ENCODE measurements at places on chromosomes 4 and X. TPM values are rescaled to one million over a fixed set of nuclear protein-coding genes. Genes with fewer than 3 reads are reported as not detected.

Gene FTSJ1
- polyA plus RNA-seq = 30.6 TPM

Gene ADH6
- polyA plus RNA-seq = 39.2 TPM

Gene VSIG4
- 15.9 TPM for polyA plus RNA-seq

Gene STATH
- not detected for polyA plus RNA-seq

Gene PTTG2
- not detected for polyA plus RNA-seq

Gene IQCM
- polyA plus RNA-seq = not detected

GRCh38 chr4:592825-593520 is 16.9 kb upstream of the TMEM271 start:
- DNase-seq = no peak

GRCh38 chrX:116756958-116757357 is 294.2 kb upstream of the CT83 start:
- no peak for DNase-seq

DNA sequence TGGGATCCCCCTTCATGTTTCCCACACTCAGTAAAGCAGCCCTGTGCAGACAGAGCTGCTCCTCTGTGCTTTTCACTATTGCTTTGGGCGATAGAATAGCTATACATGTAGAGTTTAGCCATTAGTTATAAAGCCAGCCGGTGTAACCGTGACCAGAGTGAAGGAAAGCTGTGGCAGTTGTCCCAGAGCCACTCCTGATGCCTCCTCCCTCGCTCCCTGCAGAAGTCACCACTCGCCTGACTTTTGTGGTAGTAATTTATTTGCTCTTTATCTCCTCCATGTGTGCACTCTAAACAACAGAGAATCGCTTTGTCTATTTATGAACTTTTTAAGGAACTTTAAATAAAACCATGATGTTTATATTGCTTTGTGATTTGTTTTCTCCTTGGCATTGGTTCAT is 41.8 kb upstream of the WWC2 start:
- DNase-seq = no peak

DNA sequence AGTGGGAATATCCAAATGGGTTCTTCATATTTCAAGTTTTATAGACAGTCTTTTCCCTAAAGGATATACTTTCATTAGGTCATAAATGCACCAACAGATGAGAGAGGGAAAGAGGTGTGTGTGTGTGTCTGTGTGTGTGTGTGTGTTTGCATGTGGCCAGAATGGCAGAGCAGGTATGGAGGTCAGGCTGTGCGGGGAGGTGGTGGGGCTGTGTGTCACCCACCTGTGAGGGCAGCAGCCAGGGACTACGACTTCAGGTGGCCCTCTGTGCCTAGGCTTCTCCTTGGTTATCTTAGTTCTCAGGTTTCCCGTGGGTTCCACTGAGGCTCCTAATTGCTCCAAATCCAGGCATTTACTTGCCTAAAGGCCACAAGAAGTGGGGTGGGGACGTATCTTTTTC is 14.6 kb downstream of the HAND2 start:
- no peak for DNase-seq

GRCh38 chr4:1168191-1169101 is 3.9 kb downstream of the SPON2 start:
- no peak for DNase-seq

GRCh38 chr4:101707596-101707995 is 82.9 kb upstream of the BANK1 start:
- DNase-seq = no peak

GRCh38 chrX:150408561-150408960 is 45.4 kb downstream of the MAMLD1 start:
- DNase-seq = no peak

DNA sequence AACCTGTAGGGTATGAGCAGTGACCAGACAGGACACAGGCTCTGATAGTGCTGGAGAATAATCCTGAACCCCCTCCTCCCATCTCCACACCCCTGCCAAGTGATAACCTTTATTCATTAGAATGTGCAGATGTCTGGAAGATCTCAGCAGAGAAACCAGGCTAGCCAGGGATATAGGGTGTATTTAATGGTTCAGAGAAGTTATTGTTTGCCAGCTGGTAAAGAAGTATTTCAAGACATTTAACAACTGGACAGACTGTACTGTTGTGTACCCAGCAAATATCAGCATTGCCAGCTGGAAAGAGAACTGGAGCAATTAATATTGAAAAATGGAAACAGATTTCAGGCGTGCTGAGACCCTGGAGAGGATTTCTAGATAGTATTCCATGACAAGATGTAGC is 94.5 kb downstream of the RASGEF1B start:
- no peak for DNase-seq

DNA sequence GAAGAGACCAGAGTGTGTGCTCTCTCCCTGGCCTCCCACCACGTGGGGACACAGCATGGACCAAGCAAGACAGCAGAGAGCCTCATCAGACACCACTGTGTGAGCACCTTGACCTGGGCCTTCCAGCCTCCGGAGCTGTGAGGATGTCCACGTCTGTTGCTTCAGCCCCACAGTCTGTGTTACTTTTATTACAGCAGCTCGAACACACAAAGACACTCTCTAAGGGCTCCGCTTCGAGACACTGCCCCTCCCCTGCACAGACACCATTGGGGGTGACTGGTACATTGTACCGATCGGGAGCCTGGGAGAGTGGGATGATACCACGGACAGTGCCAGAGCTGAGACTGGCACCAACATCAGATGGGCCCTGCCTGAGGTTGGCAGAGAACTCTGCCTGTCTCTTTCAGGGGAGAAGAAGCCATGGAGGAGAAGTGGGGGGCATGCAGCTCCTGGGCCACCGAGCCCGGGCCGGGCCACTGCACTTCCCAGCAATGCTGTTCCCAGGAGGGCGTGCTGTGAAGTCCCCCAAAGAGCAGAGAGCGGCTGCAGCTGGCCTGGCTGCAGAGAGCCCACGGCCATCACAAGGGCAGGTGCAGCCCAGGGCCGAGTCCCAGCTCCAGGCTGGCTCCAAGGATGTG is 48.1 kb upstream of the HMX1 start:
- peak; percentile 13 for DNase-seq

- DNase-seq = no peak
Observed at GRCh38 chr4:20612313-20612712, 87.9 kb upstream of the PACRGL start.

DNA sequence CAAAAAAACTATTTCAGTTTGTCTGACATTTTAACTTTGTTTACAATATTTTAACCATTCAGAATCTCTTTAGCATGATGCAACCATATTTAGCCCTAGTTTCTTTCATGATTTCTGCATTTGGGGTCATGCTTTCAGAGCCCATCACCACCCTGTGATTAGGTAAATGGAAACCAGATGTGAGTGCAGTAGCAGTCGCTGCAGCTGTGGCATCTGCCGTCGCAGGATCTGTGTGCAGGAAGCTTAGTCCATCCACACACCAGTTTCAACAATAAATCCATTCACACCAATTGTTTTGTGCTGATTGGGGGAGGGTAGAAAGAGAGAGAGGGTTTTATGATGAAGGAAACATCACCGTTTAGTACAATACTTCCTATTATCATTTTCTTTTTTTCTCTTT is 130.5 kb downstream of the CPEB2 start:
- no peak for DNase-seq

GRCh38 chr4:87802858-87803257 is 3.5 kb downstream of the IBSP start:
- DNase-seq = no peak

DNA sequence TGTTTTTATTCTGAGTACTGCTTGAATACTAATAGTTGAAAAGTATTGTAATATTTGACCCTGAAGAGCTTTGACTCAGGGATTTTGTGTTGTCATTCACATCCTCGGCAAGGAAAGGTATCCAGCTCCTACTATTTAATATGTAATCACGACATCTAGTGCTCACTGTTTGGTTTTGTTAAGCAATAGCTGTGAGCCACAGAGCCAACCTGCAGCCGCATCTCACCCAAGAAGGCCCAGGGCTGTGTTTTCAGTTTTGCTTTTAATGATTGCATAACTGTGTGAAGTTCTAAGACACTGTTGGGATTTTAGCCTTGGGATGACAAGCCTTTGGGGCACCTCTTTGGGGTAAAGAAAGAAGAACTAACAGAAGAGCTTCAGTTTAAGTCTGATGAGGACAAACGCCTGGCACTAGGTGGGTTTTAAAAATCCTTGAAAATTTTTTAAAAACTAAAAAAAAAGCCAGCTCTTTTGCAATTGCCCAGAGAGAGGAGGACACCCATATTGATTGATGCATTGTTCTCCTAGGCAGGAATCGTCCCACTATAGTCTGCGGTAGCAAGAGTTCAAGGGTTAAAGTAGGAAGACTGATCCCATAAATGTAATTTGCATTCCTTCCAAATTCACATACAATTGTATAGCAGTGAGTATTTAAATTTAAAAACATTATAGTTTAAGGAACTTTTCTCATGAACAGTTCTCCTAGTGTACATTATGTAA is 157.8 kb downstream of the RELL1 start:
- DNase-seq = no peak

- DNase-seq = no peak
Observed at GRCh38 chrX:46803140-46803539, 33.7 kb upstream of the RP2 start.

DNA sequence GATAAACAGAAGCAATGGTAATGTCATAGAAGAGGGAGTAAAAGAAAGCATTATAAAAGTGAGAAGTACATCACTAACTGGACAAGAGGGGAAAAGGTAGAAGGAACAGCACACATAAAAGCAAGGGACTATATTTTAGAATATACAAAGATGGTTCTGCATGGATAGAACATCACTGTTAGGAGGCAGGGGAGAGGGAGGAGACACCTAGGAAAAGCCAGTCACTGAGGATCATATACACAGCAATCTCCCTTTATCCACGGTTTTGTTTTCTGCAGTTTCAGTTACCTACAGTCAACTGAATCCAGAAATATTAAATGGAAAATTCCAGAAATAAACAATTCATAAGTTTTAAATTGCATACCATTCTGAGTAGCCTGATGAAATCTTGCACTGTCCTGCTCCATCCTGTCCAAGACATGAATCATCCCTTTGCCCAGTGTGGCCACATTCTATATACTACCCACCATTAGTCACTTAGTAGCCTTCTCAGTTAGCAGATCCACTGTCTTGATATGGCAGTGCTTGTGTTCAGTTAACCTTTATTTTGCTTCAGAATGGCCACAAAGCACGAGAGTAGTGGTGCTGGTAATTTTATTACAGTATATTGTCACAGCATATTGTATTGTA is 74.2 kb downstream of the PPA2 start:
- DNase-seq = no peak

- DNase-seq = no peak
Observed at GRCh38 chr4:78379040-78379439, 172.5 kb upstream of the ANXA3 start.

- DNase-seq = no peak
Observed at GRCh38 chr4:42391981-42392380, 5.3 kb upstream of the SHISA3 start.

GRCh38 chr4:108833046-108833445 is 70.2 kb upstream of the ETNPPL start:
- no peak for DNase-seq

DNA sequence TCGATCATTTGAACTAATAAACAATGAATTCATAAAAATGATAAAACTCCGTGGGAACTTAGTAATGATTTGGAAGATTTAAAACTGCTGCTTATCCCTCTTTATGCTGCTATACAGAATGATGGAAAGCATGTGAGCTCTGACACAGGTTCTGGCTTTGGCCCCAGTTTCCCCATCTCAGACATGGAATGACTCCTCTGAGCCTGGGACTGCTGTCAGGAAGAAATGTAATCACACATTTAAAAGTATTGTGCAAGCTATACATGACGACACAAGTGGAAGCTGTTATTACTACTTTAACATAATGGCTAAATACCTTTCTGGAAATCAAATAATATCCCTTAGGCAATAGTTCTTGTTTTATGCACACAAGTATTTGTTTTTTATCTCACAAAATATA is 161.7 kb downstream of the DCHS2 start:
- no peak for DNase-seq

GRCh38 chr4:137804906-137805495 is 272.7 kb upstream of the PCDH18 start:
- no peak for DNase-seq

- DNase-seq = no peak
Observed at GRCh38 chr4:67393699-67394281, 151.5 kb downstream of the CENPC start.

DNA sequence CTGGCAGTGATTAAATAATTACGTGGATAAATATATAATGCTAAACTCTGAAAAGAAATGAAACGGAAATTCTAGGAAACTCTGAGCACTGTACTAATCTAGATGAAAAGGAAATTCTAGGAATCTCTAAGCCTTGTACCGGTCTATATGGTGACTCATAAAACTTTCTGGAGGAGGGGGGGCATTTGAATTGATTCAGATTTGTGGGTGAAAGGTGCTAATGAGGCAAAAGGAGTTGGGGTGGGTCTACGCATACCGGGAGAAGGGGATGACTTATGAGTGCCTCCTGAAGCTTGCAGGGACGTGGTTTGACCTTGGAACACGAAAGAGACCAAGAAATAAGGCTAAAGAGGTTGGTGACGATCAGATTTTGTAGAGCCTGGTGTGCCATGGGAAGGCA is 151.7 kb upstream of the CASK start:
- no peak for DNase-seq

- DNase-seq = peak; percentile 81
Observed at GRCh38 chr4:183797445-183798300, 107.4 kb upstream of the STOX2 start.

GRCh38 chrX:18377796-18378195 is 23.3 kb upstream of the SCML2 start:
- peak; percentile 22 for DNase-seq

DNA sequence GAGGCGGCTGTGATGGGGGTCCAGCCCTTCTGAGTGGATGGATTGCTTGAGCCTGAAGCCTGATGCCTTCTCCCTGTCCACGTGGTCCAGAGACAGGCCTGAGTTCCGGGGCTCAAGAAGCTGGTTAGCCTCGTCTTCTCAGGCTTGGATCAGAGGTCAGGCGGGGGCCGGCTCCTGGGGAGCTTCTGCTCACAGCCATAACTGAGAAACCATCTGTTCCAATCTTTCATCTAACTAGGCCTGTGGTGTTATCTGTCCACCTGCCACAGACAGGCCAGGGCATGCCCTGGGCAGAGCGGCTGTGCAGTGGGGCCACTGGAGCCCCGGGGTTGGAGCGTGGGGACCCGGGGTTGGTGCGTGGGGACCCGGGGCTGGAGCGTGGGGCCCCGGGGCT is 63.1 kb downstream of the SORCS2 start:
- DNase-seq = no peak

DNA sequence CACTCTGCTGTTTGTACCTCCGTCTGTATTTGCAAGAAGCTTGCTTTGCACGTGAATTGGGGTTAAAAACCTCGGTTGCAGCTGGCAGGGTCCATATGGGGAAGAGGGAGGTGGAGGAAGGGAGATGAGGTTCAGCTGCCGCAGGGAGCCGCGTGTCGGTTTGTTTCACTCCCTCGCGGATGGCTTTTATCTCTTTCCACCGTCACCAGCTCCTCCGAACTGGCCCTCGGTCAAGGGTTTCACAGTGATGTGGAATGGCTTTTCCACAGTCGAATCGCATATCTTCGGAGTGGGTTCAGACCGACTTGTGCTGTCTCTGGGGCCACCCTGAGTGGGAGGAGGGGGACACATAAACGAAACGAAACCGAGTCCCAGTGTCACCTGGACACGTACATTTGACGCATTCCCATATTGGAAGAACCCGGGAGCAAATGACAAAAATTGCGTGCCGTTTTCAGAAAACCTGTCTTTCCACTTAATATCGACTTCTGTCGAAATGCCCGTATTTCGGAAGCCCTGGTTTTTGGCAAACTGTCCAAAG is 929 bp downstream of the ZBTB33 start:
- DNase-seq = no peak
